HT1080 (cell line): ENCODE measurements at places on chromosomes 7 and 10. TPM values are rescaled to one million over a fixed set of nuclear protein-coding genes. Genes with fewer than 3 reads are reported as not detected.

Gene NKX1-2
- 0.05 TPM in 1 of 2 replicates, not detected in the other for total RNA-seq

Gene CALY
- 1.7 TPM in 1 of 2 replicates, not detected in the other for total RNA-seq

Gene SFTPD
- total RNA-seq: not detected in 2 replicates

Gene NAT16
- not detected in 2 replicates for total RNA-seq

Gene TEX36
- total RNA-seq: 0.27 TPM in 1 of 2 replicates, not detected in the other
